ENCODE measurements at places on chromosomes 1 and 21. TPM values are rescaled to one million over a fixed set of nuclear protein-coding genes. Genes with fewer than 3 reads are reported as not detected.
A peak's percentile ranks its signal among the peaks of the same experiment; 100 is the strongest.

DNA sequence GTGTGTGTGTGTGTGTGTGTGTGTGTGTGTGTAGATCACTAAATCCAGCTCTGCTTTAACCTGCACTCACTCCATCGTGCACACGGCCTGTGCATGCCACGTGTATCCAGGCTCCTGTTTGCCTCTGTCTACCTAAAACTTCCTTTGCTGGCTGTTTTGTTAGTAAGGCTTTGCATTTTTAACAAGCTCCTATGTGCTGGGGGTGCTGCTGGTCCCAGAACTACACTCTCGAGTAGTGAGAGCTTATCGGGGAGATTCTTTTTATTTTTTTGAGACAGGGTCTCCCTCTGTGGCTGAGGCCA, 596 bp upstream of the TCEA3 start:
- no peak for DNase-seq

- no peak for DNase-seq
Measured at GRCh38 chr1:89903550-89903949, 82.7 kb downstream of the LRRC8D start.

DNA sequence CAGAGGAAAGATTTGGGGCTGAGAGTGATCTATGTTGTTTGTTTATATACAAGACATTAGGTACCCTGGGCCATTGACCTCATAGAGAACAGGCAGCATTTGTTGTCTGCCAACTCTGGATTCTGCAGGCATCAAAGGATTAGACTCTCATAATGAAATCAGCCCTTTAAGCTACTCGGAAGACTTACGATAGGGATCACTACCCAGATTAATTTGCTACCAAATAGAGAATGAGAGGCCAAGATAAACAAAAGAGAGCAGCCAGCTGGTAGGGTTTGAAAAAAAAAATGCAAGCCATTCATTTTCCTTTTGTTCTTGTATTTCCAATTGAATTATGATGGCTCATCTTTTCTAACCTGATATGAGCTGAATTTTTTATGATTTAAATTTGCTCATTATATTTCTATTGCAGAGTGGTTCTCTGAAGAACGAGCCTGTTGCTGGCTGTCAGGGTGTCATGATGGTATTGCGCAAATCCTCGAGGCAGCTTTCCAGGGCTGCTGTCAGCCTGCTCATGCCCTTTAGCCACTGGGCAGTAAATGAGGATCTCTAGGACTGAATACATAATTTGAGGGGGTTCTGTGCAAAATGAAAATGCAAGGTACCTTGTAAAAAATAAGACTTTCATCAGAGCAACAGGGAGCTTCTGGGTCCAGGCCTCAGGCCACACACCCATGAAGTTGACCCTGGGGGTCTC, 116.4 kb upstream of the KCNJ15 start:
- DNase-seq, result peak; percentile 29

GRCh38 chr1:152044386-152044785, 7.6 kb upstream of the S100A11 start:
- no peak for DNase-seq

DNA sequence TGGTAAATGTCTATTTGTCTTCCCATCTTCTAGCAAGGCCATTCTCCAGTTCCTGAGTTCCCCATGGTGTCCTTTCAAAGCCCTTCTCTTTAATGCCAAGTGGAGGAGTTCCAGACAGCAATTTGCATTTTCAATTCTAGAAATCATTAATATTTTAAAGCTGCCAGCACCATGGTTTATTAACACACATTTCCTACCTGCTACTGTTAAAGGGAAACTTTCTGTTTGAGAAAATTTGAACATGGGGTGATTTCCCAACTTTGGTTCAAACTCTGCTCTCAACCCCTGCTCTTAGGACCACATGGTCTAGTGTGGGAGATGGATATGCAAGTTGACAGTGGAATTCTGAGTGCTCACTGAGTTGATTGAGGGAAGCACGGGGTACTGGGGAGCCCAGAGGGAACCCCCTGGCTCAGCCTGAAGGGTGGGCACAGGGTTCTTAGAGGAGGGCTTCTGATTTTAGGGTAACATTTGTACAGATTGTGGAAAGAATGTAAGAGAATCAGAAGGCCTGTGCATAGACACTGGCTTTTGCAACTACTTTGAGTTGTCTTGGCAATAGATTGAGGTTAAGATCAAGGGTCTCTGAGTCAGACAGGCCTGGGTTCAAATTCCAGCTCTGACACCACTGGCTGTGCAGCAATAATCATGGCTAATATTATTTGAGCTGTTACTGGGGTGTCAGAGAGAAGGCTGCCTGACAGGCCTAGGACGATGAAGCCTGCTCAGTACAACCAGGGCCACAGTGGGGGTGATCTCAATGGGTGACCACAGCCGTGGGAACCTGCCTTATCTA, 97.8 kb downstream of the BEND5 start:
- DNase-seq, result no peak

DNA sequence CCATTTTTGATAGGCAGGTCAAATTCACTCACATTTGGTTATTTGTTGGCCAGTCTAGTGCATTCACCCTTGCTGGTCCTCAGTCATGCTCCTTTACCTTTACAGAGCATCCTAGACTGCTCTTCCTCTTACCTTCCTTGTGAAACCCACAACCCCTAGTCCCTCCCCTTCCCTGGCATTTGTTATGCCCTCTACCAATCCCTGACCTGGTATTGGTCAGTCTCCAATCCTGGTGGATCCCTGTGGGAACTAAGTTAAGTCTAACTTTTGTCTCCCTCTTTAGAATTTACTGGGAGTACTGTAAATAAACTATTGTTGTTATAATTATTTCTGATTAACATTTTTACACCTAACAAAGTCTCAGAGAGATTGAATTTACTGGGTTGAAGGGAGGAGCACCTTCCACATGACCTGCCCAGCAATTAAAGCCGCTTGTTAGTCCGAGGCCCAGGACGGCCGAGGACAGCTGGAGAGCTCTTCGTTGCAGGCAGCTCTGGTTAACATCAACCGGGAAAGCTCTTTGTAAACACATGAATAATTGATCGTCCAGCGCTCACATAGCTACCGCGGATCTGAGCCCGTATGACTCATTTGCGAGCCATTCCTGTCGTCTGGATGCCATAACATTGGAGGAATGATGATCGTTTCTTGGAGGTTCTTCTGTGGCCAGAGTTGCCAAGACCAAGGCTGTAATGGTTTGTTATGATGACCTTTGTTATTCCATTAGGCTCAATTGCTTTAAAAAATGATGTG, 31.9 kb downstream of the MTARC1 start:
- no peak for DNase-seq

DNA sequence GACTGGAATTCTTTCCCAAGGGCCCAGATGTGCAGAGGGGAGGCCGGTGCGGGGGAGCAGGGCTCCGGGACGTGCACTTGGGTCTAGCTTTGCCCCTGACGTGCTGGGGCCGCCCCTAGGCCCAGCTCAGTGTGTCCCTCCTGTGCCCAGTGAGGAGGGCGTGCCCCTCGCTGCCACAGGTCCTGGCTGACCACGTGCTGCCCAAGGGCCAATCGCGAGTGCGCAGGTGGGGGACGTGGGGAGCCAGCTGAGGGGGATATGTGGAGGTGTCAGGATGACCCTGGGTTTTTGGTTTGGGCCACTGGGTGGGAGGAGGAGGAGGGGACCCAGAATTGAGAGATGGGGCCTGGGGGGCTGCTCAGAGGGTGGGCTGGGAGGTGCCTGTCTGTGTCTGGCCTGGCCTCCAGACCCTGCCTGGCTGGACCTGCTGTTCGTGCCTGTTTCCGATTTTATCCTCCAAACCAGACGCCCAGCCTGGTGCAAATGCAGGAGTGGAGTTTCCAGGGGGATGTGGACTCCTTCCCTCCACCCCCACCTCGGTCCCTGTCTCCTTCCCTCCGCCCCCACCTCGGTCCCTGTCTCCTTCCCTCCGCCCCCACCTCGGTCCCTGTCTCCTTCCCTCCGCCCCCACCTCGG, 6.1 kb upstream of the RNF223 start:
- no peak for DNase-seq

DNA sequence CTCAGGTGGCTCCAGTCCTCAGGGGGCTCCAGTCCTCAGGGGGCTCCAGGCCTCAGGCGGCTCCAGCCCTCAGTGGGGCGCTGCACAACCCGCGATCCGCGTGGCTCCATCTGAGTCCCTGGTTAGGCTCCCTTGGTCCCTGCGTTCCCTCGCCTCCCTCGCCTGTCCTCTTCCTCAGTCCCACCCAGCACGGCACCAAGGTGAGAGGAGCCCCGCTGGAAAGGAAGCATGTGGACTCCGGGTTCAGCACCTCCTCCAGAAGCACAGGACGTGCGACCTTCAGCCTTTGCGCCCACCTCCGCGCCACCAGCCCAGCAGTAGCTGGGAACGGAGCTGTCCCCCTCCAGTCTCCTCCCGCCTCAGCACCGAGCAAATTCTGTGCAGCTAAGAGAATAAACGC, 8.1 kb upstream of the OR2M5 start:
- no peak for DNase-seq

DNA sequence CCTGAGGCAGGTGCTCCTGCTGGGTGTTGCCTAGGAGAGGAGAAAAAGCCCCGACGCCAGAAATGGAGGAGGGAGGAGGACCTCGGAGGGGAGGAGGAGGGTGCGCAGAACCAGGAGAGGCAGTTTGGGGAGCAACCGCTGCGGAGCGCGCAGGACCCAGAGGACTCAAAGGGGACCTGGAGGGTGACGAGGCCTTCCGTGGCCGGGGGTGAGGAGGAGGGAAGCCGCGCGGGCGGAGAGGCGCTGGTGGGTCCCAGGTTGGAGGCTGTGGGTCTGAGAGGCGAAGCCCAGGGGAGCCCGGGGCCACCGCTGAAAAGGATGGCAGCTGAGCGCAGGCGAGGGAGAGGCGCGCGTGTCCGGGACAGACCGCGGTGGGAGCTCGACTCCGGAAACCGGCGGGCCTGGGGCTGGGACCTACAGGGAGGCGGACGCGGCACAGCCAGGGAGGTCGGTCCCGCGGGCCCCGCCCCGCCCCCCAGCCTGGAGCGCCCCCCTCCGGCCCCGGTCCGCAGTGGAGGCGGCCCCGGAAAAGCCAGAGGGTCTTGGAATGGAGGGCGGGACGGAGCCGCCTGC, 15.1 kb downstream of the RNF223 start:
- DNase-seq, result no peak

DNA sequence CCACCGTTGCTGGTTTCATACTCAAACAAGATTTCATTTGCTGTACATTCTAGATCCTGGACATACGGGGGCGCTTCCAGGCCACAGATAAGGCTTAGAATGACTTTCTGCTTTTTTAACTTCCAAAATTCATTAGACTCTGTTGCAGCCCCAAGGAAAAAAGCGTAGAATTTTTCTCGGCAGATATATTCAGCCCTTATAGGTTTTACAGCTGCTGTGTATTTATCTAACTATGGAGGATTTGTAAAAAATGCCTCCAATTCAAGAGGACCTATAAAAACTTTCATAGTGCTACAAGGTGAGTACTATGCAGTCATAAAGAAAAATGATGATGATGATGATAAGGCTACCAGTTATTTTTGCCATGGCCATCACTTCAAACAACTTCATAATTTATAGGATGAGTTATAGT, 51.6 kb downstream of the SLC30A10 start:
- no peak for DNase-seq

- no peak for DNase-seq
Measured at GRCh38 chr1:28716336-28716735, 20.4 kb upstream of the YTHDF2 start.

DNA sequence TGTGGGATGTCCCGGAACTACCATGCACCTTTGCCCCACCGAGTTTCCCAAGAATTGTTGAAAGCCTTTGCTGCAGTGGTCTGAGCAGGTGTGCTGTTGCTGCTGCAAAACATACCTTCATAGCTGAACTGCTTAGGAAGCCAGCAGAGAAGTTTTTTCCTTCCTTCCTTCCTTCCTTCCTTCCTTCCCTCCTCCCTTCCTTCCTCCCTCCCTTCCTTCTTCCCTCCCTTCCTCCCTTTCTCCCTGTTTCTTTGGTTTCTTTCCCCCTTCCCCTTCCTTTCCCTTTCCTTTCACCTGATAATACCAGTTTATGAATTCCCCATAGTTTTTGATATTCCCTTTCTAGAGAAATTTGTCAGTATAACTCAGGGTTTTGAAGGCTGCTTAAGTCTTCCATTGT, 10.8 kb upstream of the SH3D21 start:
- no peak for DNase-seq

- DNase-seq, result no peak
Measured at GRCh38 chr1:205015241-205015640, 27.8 kb upstream of the CNTN2 start.

DNA sequence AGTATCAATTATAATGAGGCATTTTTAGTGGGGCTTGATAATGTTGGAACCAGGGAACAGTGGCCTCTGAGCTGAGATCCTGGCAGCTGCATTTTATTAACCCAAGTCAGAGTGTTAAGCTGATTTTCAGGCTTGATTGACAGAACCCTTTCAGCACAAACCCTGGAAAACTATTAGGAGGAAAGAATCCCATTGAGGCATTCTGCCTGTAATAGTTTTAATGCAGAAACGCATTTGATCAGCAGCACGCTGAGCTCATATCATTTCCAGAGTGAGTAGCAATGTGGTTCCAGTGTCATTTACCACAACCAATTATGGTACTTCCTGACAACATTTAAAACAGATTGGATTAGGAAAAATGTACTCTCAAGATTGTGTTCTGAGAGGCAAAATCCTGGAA, 78.3 kb upstream of the BARHL2 start:
- no peak for DNase-seq

DNA sequence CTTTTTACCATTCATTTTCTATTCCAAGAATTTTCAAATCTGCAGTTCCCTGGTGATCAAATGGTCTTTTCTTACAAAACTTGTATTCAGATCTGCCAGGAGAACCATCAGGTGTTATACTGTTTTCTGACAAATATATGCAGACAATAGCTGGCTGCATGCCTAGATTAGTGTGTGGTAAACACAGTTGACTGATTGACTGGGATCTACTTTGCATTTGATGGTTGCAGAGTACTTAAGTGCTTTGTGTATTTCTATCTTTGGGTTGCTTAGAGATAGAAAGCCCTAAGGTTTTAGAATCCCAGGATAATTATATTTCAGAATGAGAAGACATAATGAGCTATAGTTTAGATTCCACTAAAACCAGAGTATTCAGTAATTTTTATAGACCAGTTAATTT, 102.0 kb upstream of the CHODL start:
- no peak for DNase-seq

GRCh38 chr1:216210081-216210480, 213.2 kb downstream of the USH2A start:
- DNase-seq, result no peak

DNA sequence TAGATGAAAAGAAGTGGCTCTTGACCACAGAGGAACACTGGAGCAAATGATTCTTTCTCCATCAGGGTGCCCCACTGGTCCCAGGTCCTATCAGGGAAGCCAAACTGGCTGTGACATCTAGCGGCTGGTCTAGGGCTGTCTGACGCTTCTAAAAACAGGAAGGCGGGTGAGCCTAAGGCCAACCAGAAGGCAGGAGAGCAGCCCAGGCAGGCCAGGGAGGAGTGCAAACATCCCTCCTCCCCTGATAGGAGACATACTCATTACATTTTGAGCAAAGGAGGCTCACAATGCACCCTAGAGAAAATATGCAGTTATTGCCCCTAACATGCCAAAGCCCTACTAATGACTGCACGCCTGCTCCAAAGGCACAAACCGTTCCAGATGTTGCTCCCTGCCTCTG, 10.4 kb upstream of the FOXE3 start:
- no peak for DNase-seq

- DNase-seq, result no peak
Measured at GRCh38 chr1:198155253-198155652, 1.5 kb upstream of the NEK7 start.

LHX4 gene
- total RNA-seq, result not detected

NR1I3 gene
- not detected for total RNA-seq

RUNX1 gene
- total RNA-seq, result 26.9 TPM

AUNIP gene
- total RNA-seq, result not detected

USH2A gene
- total RNA-seq, result not detected

POU2F1 gene
- 18.9 TPM for total RNA-seq

TP73 gene
- total RNA-seq, result not detected

CFAP107 gene
- not detected for total RNA-seq

CHODL gene
- total RNA-seq, result 9.5 TPM

RHEX gene
- total RNA-seq, result 2.0 TPM

MAP10 gene
- total RNA-seq, result 1.6 TPM

C1orf141 gene
- not detected for total RNA-seq

All from omental fat pad (tissue), 4 donors.